ENCODE measurements at places on chromosomes 3 and 15. TPM values are rescaled to one million over a fixed set of nuclear protein-coding genes. Genes with fewer than 3 reads are reported as not detected.

- peak; percentile 17 for DNase-seq
Observed at GRCh38 chr15:55168350-55168974, 28.3 kb downstream of the RSL24D1 start.

- no peak for DNase-seq
Observed at GRCh38 chr3:130992344-130992743, 34.3 kb downstream of the ASTE1 start.

- DNase-seq = no peak
Observed at GRCh38 chr15:38577424-38577987, 12.9 kb upstream of the RASGRP1 start.

- no peak for DNase-seq
Observed at GRCh38 chr3:194711913-194712312, 26.2 kb downstream of the FAM43A start.

DNA sequence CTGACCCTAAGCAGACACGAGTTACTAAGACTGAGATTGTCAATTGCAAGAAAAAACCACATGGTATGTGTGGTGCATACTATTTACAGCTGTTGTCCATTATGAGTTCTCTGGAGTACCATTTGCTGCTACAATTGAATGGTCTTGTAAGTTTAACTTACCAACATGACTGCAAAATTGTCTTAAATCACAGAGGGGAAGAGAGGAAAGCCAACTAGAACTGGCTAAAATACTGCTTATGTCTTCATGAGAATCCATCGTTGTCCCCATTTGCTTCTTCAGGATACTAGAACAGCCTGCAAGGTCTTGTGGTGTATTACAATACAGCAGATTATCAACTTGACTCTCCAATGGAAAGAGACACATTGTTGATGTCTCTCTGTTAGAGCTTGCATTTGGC, 313.2 kb downstream of the AGBL1 start:
- no peak for DNase-seq

DNA sequence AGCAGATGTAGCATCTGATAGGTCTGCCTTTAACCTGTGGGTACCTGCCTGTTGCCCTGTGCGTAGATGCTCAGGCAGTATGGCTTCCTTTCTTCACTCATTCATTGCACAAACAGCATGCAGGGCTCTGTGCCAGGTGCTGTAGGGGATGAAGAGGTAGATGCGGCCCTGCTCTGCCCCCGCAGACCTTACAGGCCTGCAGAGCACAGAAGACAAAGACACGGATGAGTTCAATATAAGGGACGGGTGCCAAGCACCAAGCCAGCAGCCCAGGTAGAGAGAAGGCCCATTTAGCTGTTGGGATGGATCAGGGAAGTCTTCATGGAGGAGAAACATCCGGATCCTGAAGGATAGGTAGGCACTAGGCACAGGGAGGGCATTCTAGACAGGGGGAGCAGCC, 69.4 kb downstream of the AAGAB start:
- DNase-seq = no peak

DNA sequence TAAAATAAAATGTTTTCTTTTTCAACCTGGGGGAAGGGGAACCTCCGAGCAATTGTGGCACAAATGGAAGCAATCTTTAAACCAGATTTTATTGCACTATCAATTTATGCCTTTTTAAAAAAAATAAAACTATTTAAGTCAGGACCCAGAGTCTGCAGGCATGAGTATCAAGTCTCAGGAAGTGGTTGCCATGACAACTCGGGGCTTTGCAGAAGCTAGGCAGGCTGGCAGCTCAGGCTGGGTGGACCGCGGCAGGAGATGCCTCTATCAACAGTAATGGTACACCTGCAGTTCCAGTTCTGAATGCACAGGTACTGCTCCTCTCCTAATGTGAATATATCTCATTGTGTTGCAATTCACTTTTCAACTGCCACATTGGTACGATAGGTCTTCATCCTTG, 447.7 kb downstream of the GABRG3 start:
- no peak for DNase-seq

DNA sequence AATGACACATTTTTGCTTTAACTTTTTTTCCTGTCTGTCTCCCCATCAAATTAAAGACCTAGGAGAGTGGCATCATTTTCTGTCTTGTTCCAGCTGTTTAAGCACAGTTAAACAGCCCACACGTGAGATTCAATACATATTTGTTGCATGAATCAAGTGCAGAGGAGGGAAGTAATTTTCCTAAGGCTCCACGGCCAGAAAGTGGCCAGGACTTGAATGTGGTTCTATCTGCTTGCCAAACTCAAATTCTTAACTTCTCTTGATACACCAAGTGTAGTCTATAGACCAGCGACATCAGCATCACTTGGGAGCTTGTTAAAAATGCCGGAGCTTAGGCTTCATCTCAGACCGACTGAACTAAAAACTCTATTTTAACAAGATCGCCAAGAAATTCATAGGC, 724.8 kb upstream of the CFAP20DC start:
- no peak for DNase-seq

GRCh38 chr15:20652914-20653313, 111.3 kb upstream of the GOLGA6L6 start:
- DNase-seq = no peak

DNA sequence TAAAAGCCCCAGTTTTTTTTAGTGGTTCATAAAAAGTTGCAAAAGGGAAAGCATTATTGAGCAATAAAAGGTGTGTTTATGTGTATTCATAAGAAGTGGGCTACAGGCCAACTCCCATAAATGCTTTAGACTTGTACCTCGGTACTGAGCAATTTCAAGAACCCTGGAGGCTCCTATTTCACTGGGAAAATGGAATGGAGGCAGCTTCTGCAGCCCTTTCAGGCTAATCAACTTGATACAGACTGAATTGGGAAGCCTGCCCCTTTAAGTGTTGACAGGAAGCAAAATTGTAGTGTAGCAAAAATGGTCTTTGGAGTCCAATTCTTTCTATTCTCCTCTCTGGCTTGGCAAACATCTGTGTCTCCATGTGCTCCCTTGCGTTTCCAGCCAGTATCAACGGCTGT, 118.8 kb downstream of the ECT2 start:
- DNase-seq = no peak

GRCh38 chr3:42503957-42504333, 1.5 kb downstream of the VIPR1 start:
- DNase-seq = no peak

- DNase-seq = no peak
Observed at GRCh38 chr3:9373465-9373864, 10.6 kb downstream of the THUMPD3 start.

DNA sequence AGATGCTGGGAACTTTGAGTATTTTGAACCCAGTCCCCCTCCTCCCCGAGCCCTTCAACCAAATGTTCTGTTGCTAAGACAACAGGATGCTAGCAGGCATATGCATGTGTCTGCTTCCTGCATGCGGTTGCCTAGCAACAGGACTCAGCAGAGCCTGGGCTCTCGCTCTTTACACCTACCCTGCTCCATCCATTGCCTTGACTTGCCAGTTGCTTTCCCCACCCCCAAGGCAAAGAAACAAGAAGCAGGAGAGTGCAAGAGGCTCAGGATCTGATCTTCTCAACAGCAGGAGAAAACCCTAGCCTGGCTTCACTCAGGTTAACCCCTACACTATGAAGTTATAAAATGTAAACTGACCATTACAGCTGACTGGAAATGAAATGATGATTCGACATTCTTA, 393.0 kb downstream of the IGSF11 start:
- DNase-seq = no peak

DNA sequence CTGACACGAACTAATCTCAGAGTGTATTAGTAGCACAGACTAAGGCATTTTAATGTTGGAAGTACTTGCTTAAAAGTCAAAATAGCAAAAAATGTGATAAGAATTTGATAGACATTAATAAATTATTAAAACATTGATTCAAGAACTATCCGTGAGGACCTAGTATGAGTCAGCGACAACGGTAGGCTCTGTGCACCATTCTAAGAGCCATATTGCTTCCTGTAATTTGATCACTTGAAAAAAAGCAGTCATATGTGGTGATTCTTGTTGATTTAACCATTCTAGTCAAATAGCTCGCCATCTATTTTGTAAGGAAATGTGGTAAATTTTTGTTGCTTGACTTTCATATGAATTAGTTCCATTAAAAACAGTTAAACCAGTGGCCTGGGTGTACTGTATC, 534.9 kb upstream of the ARRDC4 start:
- no peak for DNase-seq

GRCh38 chr15:56240390-56240789, 3.3 kb downstream of the RFX7 start:
- no peak for DNase-seq

DNA sequence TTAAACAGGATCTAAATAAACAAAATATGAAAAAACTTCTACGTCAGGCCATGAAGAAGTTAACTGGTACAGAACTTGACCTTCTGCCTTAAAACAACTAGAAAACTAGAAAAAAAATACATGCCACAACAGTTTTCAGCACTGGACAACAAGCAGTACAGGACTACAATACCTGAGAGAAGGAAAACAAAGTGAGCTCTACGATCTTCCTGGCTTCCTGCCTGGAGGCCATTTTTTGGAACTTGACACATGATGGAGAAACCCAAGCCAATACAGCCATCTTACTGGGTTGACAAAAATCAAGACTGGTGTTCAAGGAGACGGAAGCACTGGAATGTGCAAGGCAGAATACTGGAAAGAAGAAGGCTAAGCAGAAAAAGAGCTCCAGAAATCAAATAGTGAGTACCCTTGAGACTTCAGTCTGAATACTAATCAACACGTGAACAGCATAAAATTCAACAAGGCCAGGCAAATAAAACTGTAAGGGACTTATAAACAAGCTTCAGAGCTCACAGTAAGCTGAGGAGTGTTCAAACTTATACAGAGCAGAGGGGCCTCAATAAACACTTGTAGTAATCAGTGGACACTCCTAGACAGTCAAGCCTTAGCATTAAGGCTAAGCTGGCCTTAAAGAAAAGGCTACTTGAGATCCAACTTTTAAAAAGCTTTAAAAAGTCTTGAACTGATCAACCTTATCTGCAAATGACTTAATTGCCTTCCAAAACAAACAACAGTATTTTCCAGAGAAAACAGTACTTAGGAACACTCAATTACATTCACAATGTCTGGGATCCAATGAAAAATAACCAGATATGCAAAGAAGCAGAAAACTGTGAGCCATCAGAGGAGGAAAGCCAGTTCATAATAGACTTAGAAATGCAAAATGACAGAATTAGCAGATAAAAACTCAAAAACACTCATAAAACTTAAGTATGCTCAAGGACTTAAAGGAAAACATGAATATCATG, 63.2 kb downstream of the DLG1 start:
- DNase-seq = no peak

DNA sequence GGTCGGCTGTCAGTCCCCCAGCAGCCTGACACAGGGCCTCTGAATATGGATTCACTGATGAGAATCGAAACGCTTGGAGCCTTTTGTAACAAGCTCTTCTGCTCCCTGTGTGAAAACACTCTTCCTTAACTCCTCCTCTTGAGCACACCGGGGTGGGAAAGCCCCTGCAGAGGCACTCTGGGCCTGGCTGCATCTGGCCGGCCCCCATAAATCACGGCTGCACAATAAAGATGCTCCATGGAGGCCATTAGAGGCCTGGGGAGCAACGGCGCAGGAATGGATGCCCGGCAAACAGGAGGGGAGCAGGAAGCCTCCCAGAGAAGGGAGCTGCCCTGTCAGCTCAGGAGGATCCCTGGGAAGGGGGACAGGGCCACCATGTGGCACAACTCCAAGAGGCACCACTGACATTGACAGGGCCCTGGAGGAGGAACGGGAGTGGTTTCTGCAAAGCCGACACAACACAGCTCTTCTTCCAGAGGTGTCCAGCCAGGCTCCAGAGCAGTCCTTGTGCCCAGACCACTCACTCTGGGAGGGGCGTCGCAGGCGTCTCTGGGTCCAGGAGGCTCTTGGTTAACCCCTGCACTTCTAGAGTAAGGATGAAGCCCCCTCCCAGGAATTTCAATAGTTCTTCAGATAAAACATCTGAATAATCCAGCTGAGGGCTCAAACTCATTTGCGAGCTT, 509.3 kb upstream of the PPP2R3A start:
- no peak for DNase-seq

- no peak for DNase-seq
Observed at GRCh38 chr3:23895181-23895580, 21.6 kb downstream of the NKIRAS1 start.

GRCh38 chr15:53974813-53975212, 3.4 kb upstream of the UNC13C start:
- no peak for DNase-seq

- DNase-seq = no peak
Observed at GRCh38 chr3:21754839-21755238, 3.8 kb upstream of the ZNF385D start.

- DNase-seq = no peak
Observed at GRCh38 chr15:89002830-89003229, 85.4 kb upstream of the ABHD2 start.

DNA sequence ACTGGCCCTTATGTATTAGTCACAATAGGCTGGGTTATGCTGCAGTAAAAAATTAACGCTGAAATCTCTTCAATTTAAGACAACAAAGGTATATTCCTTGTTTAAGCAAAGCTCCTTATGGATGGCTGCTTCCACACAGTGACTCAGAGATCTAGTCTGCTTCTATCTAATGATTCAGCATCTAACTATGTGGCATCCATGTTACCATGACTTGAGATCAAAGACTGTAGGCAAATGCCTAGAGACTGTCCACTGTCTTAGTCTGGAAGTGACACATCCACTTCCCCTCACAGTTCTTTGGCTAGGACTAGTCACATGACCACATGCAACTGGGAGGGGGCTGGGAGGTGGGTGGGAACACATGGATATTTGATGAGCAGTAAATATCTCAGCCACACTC, 61.3 kb upstream of the PSMD6 start:
- DNase-seq = no peak

GRCh38 chr3:105837143-105837740, 31.6 kb downstream of the CBLB start:
- no peak for DNase-seq

GRCh38 chr15:74291101-74292071, 55.3 kb downstream of the CCDC33 start:
- DNase-seq = peak; percentile 23

DNA sequence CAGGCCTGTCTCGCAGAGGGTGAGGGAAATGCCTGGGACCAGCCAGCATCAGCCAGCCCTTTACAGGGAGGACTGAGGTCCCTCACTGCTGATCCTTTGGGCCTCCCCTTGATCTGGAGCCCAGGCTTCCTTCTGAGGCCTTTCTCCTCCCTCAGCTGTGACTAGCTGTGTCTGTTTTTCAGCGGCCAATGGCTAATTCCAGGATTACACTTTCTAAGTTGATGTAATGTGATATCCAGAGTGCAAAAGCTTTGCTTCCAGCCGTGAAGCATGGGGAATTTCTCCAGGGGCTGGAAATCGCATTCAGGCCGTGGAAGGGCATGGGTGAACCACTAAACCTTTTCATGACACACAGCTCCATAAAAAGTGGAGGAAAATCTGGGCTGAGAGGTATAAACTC, 157.6 kb downstream of the SHQ1 start:
- DNase-seq = no peak

Gene FGD5
- total RNA-seq = not detected

Gene SLC30A4
- 2.2 TPM for total RNA-seq

Gene FBXW12
- not detected for total RNA-seq

Gene GPR62
- not detected for total RNA-seq

Gene CYP1A2
- total RNA-seq = not detected

Gene FAM219B
- total RNA-seq = 47.8 TPM

Gene RBP2
- not detected for total RNA-seq

Gene CCR8
- total RNA-seq = 2.5 TPM

Gene CASR
- 1.3 TPM for total RNA-seq

Gene BCL2A1
- total RNA-seq = 23.3 TPM

Gene PPM1M
- 43.9 TPM for total RNA-seq

Gene MAP1A
- total RNA-seq = 5.3 TPM

Gene PLSCR5
- not detected for total RNA-seq

Gene POPDC2
- 4.2 TPM for total RNA-seq

Gene CCR4
- 149 TPM for total RNA-seq

Gene REC114
- not detected for total RNA-seq

All from T-helper 17 cell (primary cell).